ENCODE measurements at places on chromosomes 11 and 22. TPM values are rescaled to one million over a fixed set of nuclear protein-coding genes. Genes with fewer than 3 reads are reported as not detected.

DNA sequence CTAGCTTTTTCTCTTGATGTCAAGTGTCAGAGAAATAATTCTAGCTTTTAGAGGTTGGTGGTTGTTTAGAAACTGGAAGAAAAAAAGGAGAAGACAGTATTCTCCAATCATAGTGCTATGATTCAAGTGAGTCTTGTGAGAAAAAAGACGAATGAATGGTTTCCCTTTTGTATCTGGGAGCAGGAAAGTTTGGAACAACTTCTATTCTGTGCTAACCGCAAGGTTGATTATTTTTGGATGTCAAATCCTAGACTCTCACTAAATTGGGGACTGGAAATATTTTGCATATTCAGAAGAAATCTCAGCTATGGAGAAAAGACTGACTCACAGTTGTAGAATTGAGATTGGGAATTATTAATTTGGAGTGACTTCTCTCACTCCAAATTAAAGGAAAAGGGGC is 69.2 kb downstream of the SYT13 start:
- DNase-seq, result no peak

DNA sequence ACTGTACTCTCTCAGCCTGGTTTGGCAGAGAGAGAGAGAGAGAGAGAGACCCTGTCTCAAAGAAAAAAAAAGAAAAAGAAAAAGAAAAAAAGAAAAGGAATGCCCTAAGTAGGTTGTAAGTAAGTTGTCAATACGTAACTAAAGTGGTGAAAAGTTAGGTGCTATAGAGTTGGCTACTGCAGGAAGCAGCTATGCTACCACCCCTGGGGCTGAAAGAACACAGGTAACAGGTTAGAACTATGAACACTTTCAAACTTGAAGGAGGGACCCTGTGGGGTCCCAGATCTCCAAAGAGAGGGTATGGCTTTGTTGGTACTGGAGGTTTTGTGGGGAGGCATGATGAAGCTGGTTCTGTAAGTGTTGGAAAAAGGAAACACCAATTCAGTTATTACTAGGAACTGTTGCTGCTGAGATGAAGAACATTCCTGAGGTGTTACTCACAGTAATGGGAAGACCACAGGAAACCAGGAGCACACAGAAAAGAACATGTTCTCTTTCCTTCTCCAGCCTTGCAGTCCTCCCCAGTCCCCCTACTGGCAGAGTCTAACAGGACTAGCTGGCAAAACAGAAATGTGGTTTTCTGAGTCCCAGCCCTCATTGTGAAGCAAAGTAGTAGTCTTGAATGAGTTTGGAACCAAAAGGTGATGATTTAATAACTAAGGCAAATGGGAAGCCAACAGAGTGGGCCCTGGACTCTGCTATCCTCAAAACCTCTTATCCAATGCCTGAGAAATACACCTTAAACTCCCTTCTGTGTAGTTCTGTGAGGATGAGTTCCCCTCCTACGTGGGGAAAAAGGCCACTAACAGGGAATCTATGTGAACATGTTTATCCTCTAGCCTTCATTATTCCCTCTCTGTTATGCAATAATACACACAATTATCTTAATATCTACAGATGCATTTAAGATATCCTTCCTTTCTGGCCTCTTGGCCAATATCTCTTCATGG is 427.0 kb upstream of the DDI1 start:
- DNase-seq, result peak; percentile 82

GRCh38 chr11:32087597-32087996 is 3.3 kb upstream of the RCN1 start:
- no peak for DNase-seq

GRCh38 chr11:32108576-32108975 is 17.7 kb downstream of the RCN1 start:
- no peak for DNase-seq

DNA sequence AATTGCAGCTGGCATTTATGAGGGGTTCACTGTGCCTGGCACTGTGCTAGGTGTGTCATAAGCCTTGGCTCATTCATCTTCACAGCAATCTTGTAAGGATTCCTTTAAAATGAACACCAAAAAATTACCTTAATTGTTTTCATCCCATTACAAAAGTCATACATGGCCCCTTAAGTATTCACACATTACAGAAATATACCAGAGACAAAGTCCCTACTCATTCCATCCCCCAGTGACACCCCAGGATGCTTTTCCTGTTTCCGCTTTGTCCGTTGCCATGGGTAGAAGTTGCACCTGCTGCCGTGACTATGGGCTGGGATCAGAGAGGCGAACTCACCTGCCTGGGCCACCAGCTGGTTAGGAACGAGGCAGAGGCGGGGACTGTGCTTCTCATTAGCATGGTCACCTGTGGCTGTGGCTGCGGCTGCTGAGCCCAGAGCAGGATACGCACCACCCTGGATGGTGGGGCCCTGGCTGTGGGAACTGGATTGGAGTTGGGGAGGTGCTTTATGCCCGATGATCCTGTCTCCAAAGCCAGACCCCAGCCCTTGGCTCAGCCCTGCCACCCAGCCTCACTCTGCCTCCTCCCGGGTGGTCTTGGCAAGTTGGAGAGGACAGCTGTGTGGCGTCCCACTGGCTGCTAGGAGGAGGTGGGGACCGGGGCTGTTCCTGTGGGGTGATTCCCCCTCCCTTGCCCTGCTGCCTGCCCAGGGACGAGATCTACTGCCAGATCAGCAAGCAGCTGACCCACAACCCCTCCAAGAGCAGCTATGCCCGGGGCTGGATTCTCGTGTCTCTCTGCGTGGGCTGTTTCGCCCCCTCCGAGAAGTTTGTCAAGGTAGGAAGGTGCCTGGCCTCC is 60.8 kb downstream of the MYO7A start:
- DNase-seq, result no peak

GRCh38 chr11:122563761-122564160 is 91.8 kb upstream of the UBASH3B start:
- no peak for DNase-seq

- no peak for DNase-seq
Observed at GRCh38 chr11:64763526-64764039, 3.8 kb upstream of the PYGM start.

GRCh38 chr11:72482211-72482812 is 48.0 kb upstream of the CLPB start:
- DNase-seq, result peak; percentile 20

DNA sequence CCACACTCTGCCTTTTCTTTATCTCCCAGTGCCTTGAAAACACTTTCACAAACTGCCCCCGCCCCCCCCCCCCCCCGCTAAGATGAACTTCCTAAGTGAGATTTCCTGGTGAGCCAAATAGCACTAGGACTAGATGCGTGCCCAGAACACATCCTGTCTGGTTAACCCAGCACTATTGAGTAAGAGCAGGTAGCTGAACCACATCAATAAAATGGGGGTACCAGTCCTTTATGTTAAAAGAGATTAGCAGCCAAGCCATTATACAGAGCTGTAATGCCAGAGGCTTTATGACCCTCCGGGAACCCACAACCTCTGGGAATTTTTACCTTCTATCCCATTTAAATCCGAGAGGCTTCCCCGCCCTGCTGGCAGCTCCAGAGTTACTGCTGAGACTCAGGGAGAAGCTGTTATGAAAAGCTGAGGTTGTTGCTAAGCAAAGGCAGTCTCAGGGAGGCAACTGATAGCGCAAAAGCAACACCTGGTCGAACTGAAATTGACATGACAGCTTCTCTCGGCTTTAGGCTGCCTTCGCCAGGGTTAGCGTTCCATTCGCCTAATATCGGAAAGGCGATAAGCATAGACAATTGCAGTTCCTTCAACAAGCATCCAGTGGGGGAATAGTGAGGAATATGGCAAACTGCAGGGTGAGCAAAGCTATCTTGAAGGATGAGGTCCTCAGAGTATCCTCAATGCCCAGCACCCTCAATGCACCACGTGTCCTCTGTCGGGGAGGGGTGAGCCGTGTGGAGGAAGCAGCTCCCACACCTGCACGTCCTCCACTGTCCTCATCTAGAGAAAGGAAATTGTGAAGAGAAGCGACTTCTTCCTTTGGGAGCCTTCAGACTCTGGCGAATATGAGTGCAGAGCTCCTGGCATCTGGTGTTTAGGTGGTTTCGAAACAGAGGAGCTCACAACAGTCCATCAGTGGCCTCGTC is 977.0 kb downstream of the NTM start:
- no peak for DNase-seq

- no peak for DNase-seq
Observed at GRCh38 chr11:86571273-86571948, 101.0 kb downstream of the ME3 start.

GRCh38 chr11:43747130-43747802 is 66.7 kb downstream of the HSD17B12 start:
- no peak for DNase-seq

DNA sequence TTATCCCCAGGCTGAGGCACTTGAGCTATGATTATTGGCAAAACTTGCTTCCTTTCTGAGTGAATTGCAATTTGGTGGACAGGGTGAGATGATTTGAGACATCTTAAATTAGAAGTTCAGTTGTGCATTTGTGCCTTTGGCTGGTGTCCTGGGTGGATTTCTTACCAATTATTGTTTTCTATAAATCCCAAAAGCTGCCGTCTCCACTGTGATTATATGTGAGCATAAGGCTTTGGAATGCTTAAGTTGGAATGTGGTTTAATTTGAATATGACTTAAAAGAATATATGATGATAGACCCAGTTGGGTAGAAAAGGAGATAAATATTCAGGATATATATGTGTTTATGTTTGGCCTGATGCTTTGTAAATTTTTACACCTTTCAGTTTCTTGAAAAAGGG is 70.0 kb downstream of the EXT2 start:
- DNase-seq, result no peak

- DNase-seq, result no peak
Observed at GRCh38 chr11:61778920-61779650, 13.3 kb downstream of the TMEM258 start.

- no peak for DNase-seq
Observed at GRCh38 chr22:39421691-39422090, 22.1 kb downstream of the TAB1 start.

DNA sequence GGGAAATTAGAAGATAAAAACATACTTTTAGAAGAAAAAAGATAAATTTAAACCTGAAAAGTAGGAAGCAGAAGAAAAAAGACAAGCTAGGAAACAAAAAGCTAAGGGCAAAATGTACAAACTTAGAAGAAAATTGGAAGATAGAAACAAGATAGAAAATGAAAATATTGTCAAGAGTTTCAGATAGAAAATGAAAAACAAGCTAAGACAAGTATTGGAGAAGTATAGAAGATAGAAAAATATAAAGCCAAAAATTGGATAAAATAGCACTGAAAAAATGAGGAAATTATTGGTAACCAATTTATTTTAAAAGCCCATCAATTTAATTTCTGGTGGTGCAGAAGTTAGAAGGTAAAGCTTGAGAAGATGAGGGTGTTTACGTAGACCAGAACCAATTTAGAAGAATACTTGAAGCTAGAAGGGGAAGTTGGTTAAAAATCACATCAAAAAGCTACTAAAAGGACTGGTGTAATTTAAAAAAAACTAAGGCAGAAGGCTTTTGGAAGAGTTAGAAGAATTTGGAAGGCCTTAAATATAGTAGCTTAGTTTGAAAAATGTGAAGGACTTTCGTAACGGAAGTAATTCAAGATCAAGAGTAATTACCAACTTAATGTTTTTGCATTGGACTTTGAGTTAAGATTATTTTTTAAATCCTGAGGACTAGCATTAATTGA is 1.0 kb downstream of the MALAT1 start:
- no peak for DNase-seq

ENTHD1 gene
- not detected for polyA plus RNA-seq

NAV2 gene
- polyA plus RNA-seq, result 7.2 TPM

APOL6 gene
- 15.0 TPM for polyA plus RNA-seq

RAG2 gene
- polyA plus RNA-seq, result not detected

CECR2 gene
- not detected for polyA plus RNA-seq

SLN gene
- polyA plus RNA-seq, result not detected

CCDC73 gene
- polyA plus RNA-seq, result not detected

NDUFC2 gene
- polyA plus RNA-seq, result 136 TPM

CBLIF gene
- not detected for polyA plus RNA-seq

CDC42EP1 gene
- polyA plus RNA-seq, result 18.4 TPM

MMP13 gene
- polyA plus RNA-seq, result not detected

TMEM80 gene
- 18.7 TPM for polyA plus RNA-seq

C11orf16 gene
- polyA plus RNA-seq, result not detected

TRAPPC4 gene
- polyA plus RNA-seq, result 95.3 TPM

Measured in AG04450 (cell line).